Activated CD8-positive, alpha-beta memory T cell treated with anti-CD3 and anti-CD28 coated beads for 24 hours (primary cell): ENCODE measurements at places on chromosomes 11 and 22.

DNA sequence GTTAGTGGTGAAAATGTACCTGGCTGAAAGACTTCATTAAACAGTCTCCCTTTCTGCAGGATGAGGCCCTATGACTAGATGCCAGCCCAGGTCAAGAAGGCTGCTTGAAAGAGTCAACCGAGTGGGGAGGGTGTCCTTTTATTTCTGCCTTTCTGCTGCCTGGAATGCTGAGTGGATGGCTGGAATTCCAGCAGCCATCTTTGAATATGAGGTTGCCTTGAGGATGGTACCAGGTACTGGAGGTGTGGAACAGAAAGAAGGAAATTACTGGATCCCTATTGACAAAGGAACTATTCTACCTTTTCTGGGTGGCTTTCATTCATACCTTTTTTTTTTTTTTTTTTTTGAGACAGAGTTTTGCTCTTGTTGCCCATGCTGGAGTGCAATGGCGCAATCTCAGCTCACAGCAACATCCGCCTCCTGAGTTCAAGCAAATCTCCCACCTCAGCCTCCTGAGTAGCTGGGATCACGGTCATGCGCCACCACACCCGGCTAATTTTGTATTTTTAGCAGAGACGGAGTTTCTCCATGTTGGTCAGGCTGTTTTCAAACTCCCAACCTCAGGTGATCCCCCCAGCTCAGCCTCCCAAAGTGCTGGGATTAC is 107.3 kb downstream of the RPS6KA4 start:
- DNase-seq: no peak

- DNase-seq: no peak
Observed at GRCh38 chr22:29310065-29310862, 3.8 kb downstream of the GAS2L1 start.

DNA sequence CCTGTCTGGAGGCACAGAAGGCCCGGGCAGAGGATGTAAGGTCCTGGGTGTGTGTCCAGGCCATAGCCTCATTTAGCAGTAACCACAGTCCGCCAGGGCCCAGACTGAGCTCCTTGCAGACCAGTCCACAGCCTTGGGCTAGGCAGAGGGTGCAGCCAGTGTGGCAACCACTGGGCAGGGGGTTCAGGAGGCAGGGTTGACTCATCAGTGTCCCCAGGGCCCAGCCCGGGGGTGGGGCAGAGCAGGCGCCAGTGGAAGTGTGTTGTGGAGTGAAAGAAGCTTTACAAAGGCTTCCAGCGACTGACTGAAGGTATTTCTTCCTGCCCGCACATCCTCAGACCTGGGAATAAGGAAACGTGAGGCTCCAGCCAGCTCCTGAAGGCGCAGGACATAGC is 27.7 kb upstream of the WNT11 start:
- DNase-seq: no peak

- no peak for DNase-seq
Observed at GRCh38 chr22:26525946-26526564, 13.8 kb upstream of the TFIP11 start.

DNA sequence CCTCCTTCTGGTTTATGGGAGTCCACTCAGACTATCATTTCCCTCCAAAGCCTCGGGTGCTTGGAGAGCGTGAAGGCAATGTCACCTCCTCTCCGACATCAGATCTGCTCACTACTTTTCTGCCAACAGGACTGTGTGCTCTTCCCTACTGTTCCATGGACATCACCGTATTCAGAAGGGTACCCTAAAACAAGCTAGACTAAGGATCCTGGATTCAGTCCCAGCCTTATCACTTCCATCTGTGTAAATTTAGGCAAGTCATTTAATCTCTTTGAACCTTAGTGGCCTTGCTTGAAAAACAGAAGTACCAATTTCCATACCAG is 78.2 kb downstream of the KCNC1 start:
- DNase-seq: no peak

GRCh38 chr11:95231881-95232605 is 1.0 kb upstream of the SESN3 start:
- peak; percentile 82 for DNase-seq

DNA sequence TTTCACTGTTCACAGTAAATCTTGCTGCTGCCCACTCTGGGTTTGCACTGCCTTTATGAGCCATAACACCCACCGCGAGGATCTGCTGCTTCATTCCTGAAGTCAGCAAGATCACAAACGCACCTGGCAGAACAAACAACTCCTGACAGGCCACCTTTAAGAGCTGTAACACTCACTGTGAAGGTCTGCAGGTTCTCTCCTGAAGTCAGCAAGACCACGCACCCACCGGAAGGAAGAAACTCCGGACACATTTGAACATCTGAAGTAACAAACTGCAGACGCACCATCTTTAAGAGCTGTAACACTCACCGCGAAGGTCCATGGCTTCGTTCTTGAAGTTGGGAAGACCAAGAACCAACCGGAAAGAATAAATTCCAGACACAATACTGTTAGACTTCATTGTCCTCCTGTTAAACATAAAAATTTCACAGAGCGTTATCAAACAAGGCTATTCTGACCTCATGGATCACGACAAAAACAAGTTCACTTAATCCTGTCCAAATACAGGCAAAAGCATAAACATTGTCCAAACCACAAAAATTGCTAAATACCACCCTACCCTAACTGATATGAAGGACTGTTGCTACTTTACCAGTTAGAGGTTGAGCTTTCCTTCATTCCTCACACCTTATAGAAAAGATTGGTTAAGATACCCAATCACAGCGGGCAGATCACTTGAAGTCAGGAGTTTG is 3.0 kb upstream of the CCDC117 start:
- no peak for DNase-seq

- DNase-seq: no peak
Observed at GRCh38 chr22:36371920-36372319, 15.8 kb downstream of the MYH9 start.

GRCh38 chr22:48079505-48080290 is 1317.2 kb downstream of the TBC1D22A start:
- no peak for DNase-seq

DNA sequence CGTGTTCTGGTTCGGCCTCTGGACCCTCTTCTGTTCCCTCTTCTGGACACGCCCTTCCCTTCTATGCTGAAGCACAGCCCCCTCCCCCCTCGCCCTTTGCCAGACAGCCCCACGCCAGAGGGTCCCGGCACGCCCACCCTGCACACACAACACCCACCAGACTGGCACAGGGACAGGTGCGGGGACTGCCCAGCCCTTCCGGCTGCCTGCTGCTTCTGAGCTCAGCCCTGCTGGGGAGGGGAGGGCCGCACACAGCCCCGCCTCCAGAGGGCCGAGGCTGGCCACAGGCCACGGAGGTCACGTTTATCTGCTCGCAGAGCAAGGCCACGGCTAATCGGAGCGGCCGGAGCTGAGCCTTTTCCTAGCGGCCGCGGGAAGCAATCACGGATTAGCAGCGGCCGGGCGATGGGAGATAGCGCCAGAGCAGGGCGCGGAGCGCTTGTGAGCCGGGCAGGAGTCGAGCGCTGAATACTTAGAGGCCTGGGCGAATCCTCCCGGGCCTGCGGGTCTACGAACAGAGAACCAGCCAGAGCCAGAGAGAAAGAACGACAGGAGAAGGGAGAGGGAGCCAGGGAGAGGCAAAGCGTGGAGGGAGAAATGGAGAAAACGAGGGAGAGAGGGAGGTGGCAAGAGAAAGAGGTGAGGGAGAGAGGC is 21.5 kb downstream of the OTUB1 start:
- no peak for DNase-seq

DNA sequence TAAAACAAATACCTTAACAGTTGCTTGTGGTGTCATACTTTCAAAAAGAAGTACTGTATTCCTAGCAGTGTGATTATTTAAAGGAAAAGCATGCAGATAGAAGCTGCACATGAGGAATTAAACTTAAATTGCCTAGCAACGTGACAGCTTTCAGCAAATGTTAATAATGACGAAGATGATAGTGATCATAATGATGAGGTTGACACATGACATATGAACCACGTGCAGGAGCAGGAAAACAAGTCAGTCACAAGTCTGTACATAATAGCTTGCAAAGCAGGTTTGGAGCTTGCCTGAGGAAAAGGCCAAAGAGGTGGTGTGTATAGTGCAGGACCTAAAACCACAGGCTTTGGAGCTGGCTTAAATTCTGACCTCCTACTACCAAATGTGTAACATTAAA is 30.6 kb upstream of the PIK3C2A start:
- no peak for DNase-seq

DNA sequence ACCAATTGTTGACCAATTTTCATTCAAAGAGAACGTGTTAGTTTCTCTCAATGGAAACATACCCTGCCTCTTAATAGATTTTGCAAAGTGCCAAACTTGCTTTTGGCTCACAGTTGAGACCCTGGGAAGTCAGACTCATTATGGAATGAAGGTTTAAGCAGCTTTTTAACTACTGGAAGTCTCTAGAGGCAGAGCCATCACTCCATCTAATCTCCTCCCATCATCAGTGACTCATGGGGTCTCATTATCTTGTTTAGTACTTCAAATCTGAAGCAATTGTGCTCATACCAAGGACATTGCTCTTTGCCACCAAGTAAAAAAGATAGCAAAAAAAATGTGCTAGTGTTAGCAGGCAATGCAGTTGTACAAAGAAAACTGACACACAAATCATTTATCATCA is 537.1 kb upstream of the LRRC4C start:
- no peak for DNase-seq

DNA sequence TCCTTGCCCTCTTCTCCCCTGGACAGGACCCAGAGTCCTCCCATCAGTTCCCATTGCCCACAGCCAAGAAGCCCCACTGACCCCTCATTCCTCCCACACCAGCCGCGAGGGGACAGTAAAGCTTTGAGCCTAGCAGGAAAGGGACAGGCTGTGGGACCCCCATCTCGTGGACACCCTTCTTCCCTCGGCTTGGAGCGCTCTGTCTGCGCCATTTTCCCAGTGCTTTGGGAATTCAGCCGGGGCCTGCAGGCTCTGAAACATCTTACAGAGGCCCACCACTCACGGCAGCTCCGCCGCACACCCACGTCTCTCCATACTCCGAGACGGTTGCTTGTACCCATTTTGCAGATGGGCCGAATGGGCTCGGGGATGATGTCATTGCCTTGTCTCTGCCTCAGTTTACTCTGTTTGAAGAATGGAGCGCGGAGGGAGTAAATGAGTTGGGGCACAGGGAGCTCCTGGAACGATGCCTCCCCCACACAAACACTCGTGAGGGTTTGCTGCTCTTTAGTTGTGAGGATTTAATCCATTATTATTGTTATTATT is 447.7 kb downstream of the TBC1D22A start:
- peak; percentile 33 for DNase-seq

- no peak for DNase-seq
Observed at GRCh38 chr11:71532036-71532610, 5.1 kb downstream of the KRTAP5-7 start.

DNA sequence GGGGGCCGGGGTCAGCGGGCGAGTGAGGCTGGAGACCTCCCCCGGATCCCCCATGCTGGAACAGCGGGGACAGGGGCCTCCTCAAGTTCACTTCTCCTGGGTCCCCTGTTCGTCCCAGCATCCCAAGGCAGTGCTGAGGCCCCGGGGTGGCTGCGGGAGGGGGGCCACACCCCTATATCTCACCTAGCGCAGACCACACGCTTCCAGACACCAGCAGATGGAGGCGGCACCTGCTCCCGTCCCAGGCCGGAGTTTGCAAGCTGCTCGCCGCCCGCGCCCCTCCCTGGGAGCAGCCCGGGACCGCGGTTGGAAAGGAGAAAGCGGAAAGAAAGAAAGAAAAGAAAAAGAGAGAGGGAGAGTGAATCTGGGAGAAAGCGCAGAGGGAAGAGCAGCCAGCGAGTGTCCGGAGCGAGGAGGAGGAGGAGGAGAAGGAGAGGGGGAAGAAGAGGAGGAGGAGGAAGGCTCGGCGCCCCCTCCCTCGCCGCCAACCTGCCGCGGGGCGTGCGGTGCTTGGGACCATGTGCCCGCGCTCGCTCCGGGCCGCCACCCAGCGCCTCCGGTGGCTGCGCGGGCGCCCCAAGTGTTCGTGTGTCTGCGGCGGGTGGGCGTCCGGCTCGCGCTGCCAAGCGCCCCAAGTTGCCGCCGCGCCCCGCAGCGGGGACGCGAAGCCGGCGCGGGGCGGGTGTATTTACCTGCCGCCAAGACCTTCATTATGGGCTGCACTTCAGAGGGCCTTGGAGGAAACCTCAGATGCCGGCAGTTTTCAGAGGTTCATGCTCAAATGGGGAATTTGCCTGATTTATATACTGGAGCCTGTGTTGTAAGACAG is at the start of gene LIF:
Gene LIF (minus strand): TSS at position 775 of the 829 bp plus-strand sequence. CDS start 64 bp downstream, at position 711.
- DNase-seq: peak; percentile 81

DNA sequence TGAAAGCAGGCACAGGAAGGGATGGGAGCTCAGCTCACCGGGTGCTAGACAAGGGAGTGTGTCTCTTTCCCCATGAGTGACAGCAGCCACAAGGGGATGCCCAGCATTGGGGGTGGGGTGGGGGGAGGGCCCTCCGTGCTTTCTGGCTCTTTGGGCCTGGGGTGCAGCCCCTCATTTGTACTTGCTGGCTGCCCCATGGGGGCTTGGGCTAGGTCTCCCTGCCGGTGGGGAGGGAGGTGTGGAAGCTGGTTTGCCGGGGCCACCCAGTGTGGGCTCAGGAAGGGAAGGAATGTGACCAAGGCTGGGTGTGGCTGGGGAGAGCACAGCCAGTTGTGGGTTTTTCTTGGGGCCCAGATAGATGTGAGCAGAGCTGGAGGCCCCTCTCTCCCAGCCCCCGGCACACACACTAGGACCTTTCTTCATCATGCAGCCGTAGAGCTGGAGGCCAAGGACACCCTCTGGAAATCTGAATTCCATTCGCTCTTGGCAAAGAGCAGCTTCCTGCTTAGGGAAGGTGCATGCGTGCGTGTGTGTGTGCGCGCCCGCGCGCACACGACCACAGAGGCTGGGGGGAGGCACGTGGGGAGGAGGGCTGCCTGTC is 25.8 kb downstream of the KCNQ1OT1 start:
- no peak for DNase-seq

GRCh38 chr11:79208126-79208525 is 232.7 kb downstream of the TENM4 start:
- no peak for DNase-seq

DNA sequence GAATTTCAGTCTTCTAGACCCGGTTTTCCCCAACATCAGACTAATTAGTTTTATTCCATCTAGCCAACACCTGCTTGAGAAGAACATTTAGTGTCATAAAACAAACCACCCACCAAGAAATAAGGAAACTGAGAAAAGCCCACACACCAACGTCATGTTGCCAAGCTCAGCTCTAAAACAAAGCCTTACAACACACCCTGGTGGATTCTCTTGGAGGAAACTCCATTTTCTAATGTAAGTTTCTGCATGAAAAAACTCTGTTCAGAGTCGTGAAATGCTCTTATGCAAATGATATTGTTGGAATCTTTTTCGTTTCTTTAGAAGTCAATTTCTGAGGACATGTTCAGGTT is 105.0 kb upstream of the RAG2 start:
- DNase-seq: no peak
